Muscle of back (tissue), 13 donors: ENCODE measurements at places on chromosomes 2 and 18. TPM values are rescaled to one million over a fixed set of nuclear protein-coding genes. Genes with fewer than 3 reads are reported as not detected.

NT5C1B gene
- polyA plus RNA-seq = 0.52 TPM

DSC1 gene
- polyA plus RNA-seq = 10.2 TPM

SERPINB12 gene
- polyA plus RNA-seq = 0.90 TPM

DNPEP gene
- 36.0 TPM for polyA plus RNA-seq

TSPYL6 gene
- not detected for polyA plus RNA-seq

CRYGC gene
- polyA plus RNA-seq = not detected

SPATA3 gene
- polyA plus RNA-seq = not detected

TANC1 gene
- polyA plus RNA-seq = 13.8 TPM

MC2R gene
- polyA plus RNA-seq = 0.17 TPM

PARD3B gene
- polyA plus RNA-seq = 6.8 TPM

FIGN gene
- polyA plus RNA-seq = 1.9 TPM

RTP5 gene
- 0.07 TPM for polyA plus RNA-seq

DNA sequence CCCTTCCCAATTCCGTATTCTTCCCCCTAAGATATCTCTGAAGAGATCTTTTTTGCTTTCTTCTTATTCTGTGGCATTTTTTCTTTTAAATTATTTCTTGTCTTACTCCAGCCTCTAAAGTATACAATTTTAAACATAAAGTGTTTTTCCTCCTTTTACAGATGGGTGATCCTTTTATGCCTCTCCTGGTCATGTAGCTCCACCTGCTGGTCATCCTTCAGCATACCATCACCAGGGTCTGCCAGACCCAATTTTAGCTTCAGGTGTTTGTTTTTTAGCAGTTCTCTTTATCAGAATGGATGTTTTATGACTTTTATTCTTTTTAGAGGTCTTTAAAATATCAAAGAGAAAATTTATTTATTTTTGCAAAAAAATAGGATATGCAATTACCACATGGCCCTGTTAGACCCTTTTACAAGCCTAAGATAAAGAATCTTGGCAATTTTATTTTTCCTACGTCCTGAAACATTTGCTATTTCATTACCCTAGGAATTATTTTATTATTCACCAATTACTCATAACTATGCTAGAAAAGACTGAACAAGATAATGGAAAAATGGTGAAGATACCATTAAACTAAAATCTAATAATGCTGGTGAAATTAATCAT lies 55.5 kb downstream of the PIGN start:
- peak; percentile 58 for DNase-seq

GRCh38 chr2:128513961-128514283 lies 195.3 kb upstream of the HS6ST1 start:
- no peak for DNase-seq

- no peak for DNase-seq
These were observed 24.9 kb downstream of the BIN1 start for GRCh38 chr2:127081826-127082633.

GRCh38 chr2:64128943-64129391 lies 15.3 kb downstream of the PELI1 start:
- DNase-seq = no peak

DNA sequence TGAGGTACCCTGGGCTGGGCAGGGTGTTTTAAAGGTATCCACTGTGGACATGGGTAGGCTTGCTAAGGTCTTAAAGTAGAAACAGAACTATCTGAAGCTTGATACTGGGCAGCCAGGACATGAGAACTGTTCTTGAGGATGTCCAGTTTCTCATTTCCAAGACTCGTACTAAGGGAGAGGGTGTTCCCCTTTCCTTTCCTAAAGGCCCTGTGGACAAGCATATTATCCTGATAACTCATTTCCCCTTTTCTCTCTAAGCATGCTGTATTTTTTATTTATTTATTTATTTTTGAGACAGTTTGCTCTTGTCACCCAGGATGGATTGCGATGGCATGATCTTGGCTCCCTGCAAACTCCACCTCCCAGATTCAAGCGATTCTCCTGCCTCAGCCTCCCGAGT lies 273.6 kb downstream of the PRKCE start:
- no peak for DNase-seq

DNA sequence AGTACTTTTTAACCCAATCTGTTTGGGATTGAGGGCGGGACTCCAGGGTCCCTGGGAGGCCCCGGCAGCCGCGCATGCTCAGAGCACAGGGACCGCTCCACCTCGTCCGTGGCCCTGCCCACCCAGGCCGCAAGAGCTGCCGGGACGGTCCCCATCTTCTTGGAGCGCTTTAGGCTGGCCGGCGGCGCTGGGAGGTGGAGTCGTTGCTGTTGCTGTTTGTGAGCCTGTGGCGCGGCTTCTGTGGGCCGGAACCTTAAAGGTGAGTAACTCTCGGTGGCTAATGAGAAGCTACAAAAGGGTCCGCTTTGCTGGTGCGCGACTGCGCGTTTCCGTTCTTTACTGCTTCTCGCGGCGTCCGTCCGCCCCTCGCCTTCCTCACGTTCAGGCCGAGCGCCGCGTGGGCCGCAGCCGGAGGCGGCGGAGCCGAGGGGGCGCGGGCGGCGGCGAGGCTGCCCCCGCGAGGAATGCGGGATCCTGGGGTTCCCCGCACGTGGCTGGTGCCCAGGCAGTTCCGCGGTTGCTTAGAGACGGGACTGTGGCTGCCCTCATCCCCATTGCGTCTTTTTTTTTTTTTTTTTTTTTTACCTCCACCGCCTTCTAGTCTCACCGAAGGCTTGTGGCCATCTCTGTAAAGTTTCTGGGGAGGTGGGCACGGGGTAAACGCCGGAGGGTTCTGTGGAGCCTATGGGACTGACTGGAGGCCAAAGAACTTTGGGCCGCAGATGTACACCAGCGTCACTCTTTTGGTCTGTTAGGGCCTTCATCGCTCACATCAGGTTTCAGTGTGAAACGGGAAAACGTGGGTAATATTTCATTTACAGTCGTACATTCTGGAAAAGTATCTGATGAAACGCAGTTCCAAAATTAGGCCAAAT lies at the start of gene SSB:
Gene SSB, plus strand, starts transcription at position 154 of the 875 bp plus-strand sequence. CDS start 2,090 bp downstream, outside the sequence.
- DNase-seq = peak; percentile 94

GRCh38 chr2:206158563-206159345 lies 490 bp downstream of the NDUFS1 start:
- no peak for DNase-seq

DNA sequence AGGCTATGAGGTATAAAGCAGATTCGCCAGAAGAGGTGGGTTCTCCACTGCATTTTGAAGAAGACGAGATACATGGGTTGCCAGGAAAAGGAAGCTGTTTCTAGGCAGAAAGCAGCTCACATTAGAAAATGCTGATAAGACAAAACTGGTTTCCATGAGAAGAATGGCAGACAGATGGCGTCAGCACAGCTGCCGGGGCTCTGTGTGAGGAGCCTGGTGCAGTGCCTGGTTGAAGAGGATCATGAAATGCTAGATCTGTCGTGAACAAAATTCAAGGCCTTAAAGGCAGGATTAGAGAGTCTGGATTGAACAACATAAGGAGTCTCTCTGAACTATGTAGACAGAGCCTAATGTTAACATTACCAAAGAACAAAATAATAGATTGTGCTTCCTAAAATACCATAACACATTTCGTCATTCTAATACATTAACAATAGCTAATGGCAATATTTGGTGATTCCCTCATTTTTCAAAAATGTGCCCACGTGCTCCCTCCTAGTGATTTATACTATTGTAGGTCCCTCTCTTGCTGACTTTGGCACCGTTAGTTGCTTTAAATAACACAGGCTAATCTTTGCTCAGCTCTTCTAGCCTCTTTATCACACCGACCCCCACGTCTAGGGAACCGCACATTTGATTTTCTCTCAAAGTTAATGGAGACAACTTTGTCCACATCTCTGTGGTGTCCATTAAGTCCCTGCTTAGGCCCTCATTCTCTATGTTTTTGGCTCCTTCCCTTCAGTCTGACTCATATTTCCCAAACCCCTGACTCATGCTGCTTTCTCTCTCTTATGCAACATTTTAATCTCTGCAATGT lies 38.2 kb downstream of the EFEMP1 start:
- no peak for DNase-seq

DNA sequence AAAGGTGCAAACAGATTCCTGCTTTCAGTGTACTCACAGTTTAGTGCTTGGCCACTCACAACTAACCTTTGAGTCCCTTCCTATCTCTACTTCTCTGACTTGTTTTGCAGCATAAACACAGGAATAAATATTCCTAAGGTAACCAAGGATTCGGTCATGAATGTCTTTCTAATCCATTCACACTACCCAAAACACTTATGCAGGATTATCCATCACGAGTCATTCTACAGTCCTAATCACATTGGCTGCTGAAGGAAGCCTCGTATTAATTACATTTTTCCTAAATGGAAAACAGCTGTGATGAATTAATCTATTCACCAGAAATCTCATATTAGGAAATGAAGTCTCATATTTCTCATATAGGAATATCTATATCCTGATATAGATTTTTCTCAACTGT lies 16.3 kb downstream of the RDH14 start:
- DNase-seq = no peak

DNA sequence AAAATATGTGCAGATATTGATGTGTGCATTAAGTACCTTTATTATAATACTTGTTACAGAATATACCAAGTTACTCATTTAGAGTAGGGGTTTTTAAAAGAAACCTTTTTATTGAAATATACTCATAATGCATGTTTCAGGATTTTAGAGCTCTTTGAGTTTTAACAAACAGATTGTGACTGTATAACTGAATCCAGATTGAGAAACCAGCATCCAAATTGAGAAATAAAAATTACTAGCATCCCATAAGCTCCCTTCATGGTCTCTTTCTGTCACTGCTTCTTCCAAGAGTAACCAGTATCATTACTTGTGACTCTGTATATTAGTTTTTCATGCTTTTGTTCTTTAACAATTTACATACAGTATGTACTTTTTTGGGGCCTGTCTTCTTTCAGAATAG lies 156.9 kb downstream of the UBR3 start:
- no peak for DNase-seq

- peak; percentile 12 for DNase-seq
These were observed 25.1 kb upstream of the SGPP2 start for GRCh38 chr2:222399038-222399783.

- no peak for DNase-seq
These were observed 95.2 kb upstream of the SCG2 start for GRCh38 chr2:223697316-223697891.

DNA sequence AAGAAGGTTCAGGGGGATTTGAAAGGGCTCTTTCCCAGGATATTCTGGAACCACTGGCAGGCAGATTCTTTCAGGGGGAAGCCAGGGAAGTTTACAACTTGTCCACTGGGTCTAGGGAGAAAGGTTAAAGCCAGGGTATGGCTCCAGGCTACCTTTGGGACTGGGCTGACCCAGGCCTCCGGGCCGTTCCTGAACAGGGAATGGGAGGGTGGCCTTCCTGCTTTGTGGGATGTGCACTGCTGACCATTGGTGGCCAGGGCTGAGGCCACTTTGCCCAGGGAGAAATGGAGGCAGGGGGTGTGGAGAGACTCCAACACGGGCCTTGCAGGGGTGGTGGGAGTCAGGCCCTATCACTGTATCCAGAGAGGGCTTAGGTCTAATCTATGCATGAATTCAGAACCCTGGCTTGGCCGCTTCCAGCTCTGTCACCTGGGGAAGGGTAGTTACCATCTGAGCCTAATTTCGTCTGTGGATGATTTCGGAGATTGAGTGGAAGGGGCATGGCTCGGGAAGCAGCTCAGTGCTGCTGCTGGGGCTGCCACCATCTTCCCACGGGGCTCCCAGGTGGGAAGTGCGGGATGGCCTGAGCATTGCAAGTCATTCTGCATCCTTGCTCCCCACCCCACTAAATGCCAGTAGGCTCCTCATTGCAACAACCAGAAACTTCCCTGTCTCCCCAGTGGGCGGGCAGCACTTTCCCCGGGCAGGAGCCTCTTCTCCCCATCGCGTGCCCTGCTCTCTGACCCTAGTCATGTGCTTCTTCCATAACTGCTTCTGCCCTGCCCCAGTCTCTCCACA lies 57.1 kb upstream of the OTOF start:
- no peak for DNase-seq

GRCh38 chr2:231890896-231891513 lies 35.2 kb downstream of the NPPC start:
- no peak for DNase-seq

- no peak for DNase-seq
These were observed 139.9 kb downstream of the SH3RF3 start for GRCh38 chr2:109268916-109269315.

- no peak for DNase-seq
These were observed 42.1 kb downstream of the HS1BP3 start for GRCh38 chr2:20608666-20609348.

DNA sequence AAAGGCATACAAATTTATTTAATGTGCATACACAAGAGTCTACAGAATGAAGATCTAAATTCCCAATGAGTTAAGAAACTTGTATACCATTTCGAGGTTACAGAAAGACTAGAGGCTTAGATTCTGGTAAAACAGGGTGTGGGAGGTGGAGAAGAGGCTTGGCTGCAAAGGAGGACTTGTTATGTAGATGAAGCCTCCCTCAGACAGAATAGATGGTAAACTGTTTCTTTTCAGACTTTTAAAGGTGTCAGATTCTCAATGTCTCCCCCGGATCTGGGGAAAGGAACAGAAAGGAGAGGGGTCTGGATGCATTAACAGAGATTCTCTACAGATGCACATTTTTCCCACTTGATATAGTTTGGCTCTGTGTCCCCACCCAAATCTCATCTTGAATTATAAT lies 126.0 kb downstream of the ST6GAL2 start:
- no peak for DNase-seq

DNA sequence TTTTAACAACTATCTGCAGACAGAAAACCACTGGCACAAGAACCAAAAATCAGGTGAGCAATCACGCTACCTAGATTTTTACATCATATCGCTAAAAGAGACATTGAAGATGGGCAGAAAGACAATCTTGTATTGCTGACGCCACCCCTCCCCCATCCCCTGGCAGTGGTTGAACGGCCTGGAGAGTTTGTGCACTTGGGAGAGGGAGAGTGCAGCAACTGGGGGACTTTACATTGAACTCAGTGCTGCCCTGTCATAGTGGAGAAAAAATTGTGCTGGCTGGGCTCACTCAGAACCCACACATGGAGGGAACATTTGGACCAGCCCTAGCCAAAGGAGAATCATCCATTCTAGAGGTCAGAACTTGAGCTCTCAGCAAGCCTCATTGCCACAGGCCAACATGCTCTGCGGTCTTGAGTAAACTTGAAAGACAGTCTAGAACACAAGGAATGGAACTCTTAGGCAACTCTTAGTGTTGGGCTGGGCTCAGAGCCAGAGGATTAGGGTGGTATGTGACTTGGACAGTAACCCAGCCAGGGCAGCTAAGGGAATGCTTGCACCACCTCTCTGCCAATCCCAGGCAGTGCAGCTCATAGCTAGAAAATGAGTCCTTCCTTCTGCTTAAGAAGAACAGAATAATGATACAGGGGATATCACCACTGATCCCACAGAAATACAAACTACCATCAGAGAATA lies 220.0 kb upstream of the CYP26B1 start:
- DNase-seq = peak; percentile 63

DNA sequence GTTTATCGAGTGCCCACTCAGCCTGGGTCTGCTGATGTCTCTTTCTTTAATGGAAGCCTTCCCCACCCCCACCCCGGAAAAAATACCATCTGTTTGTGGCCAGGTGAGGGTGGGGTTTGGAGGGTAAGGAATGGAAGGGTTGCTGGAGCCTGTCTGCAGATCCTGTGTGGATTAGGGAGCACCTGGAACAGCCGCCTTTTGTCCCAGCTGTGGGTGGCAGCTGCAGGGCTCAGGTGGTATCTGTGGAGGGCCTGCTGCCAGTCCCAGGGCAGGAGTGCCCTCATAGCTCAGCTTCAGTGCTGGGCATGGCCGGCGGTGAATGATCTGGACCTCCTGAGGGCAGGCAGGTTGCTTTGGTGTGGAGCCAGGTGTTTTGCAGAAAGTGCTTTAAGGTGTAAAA lies 45.3 kb downstream of the IMPA2 start:
- DNase-seq = no peak
